ENCODE measurements at places on chromosomes 7 and 10.

DNA sequence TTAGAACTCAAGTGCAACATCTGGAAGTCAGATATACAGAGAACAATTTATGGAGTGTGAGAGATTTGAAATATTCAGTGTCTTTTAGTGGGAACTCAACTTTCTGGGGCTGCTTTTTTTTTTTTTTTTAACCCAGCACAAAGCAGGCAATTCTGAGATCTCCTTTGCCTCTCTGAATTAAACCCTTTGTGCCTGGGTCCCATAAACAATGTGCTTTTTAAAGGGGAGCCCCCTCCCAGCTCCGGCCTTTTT lies 146.8 kb downstream of the CELF2 start:
- no peak for DNase-seq

DNA sequence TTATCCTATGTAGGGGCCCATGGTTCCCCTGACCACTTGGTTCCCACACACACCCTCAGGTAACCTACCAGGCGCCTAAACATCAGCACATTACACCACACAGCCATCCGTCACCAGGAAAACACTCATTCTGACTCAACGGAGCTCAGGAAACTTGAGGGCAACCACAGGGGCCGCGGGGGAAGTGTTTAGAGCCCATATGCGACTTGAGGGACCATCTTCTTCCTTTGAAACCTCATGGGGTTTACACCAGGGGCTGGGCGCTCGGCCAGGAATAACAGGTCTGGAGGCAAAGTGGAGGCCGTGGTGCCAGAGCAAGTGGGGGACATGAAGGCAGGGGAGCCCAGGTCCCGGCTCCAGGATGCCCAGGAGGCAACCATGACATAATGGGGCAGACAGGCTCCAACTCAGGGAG lies 1.5 kb downstream of the STX1A start:
- DNase-seq, result peak; percentile 68

DNA sequence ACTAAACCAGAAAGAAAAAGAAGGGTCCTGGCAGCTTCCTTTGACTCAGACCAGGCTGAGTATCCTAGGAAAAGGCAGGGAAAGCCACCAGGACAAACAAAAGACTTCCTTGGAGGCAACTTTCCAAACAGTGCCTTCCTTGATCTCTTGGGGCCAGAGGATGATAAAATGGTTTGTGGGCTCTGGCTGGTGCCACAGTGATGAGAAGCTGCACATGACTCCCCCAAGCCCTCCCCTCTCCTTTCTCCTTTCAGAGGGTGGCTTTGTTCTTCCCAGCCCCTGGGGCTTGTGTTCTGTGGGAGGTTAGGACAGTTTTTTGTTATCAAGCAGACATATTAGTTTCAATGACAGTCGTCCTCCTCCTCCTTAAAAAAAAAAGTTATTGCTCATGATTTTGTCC lies 183.2 kb downstream of the SEM1 start:
- DNase-seq, result no peak

DNA sequence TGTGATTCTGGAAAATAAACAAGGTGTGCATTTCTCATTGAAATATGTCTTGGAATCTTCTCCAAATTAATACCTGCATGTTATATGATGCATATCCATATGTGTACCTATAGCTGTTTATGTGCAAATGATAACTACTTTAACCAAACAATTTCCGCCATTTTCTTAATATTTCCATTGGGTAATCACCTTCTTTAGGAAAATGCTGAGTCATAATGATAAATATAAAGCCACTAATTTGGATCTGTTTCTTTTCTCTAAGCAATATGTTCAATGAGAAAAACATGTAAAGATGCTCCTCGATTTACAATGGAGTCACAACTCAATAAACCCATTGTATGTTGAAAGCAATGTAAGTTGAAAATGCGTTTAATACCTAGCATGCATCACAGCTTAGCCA lies 574.4 kb downstream of the CNTNAP2 start:
- DNase-seq, result no peak

GRCh38 chr7:158834878-158835784 lies 5.8 kb upstream of the ESYT2 start:
- no peak for DNase-seq

DNA sequence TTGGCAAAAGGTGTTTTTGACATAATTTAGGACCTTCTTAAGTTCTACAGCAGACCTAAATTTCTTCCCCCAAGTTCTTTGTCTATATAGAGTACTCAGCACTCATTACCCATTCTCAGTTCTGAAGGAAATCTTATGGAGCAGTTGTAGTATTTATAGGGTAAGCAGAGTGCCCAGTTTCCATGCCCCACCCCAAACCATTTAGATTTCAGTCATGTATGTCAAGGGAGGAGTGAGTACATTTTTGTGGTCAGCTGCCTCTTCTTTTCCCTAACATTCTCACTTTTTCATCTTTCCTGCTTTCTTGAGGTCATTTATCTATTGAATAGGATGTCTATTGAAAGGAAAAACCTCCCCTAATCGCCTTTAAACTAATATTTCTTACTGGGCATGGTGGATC lies 83.3 kb downstream of the KAT6B start:
- no peak for DNase-seq

- no peak for DNase-seq
Observed at GRCh38 chr7:1557006-1557405, 1.0 kb upstream of the TMEM184A start.

GRCh38 chr7:148872188-148872587 lies 11.9 kb downstream of the EZH2 start:
- DNase-seq, result no peak

GRCh38 chr10:22607261-22607660 lies 107.1 kb downstream of the PIP4K2A start:
- DNase-seq, result no peak

DNA sequence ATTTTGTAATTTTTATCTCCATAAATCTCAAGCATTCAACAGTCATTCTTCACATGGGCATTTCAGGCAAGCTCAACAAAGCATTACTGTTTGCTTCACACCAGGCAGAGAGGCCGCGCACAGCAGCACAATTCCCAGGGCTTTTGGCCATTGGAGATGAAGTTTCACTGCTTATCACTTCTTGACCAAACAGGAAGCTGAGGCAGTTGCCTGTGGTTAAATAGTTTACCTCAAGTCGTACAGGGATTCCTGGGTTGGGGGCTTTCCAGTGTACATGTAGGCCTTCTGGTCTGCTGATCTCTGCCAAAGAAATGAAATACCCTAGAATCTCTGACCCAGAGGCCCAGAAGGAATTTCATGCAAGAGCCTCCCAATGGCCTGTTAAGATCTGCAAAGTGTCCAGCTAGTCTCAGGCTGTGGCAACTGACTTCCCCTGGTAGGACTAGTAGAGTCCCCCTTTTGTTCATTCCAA lies 11.2 kb upstream of the PRDX3 start:
- no peak for DNase-seq

DNA sequence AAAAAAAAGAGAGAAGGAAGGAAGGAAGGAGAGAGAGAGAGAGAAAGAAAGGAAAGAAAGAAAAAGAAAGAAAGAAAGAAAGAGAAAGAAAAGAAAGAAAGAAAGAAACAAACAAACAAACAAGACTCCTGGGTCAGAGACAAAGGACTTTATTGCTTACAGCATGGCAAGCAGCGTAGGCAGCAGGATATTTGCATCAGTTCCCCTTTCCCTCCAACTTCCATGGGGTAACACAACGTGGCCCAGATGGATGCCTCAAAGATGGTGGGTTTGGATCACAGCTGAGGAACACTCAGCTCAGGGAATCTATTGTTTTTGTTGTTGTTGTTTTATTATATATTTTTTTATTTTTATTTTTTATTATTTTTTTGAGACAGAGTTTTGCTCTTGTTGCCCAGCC lies 128.5 kb upstream of the VKORC1L1 start:
- DNase-seq, result no peak

- no peak for DNase-seq
Observed at GRCh38 chr10:97764519-97764931, 7.3 kb downstream of the SFRP5 start.

GRCh38 chr10:17375936-17376584 lies 78.3 kb downstream of the ST8SIA6 start:
- DNase-seq, result no peak

DNA sequence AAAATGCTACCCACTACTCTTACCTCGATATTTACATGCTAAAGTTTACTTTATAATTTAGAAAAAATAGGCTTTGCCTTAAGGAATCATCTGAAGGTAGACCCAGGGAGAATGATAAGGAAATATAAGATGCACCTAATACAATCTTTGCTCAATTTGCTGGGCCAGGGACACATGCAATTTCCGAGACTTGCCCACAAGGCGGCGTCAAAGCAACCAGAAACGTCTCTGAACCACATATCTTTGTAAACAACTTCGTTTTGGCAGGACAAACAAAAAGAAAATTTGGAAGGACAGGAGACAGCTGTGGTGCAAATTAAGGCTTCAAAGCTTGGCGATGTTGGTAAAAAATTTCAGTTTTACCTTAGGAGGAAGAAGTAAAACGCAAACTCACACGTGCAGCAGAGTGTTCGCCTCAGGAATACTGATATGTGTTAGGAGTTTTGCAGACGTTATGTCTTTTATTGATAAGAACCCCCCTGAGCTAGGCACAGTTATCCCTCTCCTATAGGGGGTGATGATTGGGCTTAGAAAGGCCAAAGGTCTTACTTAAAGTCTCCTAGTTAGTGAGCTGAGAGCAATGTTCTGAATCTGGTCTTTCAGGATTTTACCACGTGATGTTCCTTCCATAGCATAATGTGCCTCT lies 134.3 kb downstream of the PRKCQ start:
- peak; percentile 8 for DNase-seq

GRCh38 chr7:5773661-5774086 lies 7.8 kb downstream of the RNF216 start:
- DNase-seq, result peak; percentile 97

GRCh38 chr10:121243609-121244241 lies 354.5 kb downstream of the FGFR2 start:
- no peak for DNase-seq

- no peak for DNase-seq
Observed at GRCh38 chr10:44975431-44976331, 2.9 kb downstream of the DEPP1 start.

DNA sequence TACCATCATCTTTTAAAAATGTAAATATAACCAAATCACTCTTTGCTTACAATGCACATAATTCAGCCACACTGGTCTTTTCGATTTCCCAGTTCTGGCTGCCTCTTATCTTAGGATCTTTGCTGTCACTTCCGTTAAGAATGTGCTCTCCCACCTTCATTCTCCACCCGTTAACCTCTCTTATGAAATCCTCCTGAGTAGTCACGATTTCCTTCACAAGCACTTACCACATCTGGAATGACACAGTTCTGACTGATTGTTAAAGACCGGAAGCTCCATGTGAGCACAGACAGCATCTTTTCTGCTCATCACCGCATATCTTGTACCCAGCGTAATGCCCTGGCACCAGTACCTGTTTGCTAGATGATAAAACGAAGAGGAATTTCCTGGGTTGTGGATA lies 84.3 kb downstream of the CUL2 start:
- peak; percentile 94 for DNase-seq

DNA sequence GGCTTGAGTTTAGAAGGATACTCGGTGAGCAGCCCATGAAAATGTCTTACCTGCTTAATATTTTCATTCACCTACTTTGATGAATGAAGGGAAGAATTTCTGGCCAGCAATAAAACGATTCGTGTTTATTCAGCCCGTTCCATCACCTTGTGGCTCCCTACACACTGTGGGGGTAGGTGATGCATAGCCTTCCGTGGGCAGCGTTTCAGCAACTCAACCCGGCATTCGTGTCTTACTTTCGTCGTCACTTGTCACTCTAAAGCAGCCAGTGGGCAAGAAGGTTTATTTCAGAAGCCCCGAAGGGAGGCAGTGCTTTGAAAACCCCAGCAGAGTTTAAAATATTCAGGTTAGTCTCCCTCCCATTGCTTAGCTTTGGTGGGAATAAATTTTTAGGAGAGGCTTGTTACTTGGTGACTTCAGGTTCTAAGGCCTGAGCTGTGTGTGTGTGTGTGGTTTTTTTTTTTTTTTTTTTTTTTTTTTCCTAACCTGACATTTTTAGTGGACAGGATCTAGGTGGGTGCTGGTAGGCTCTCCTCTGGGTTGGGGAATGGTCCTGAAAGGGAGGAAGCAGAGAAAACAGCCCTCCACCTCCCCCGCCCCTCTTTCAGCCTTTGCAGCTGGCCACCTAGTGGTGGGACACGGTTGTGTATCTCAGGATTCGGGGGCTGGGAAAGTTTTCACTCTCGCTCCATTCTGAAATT lies 1.8 kb downstream of the GRK5 start:
- DNase-seq, result no peak

- DNase-seq, result no peak
Observed at GRCh38 chr10:125985557-125986240, 89.3 kb downstream of the FANK1 start.

- DNase-seq, result no peak
Observed at GRCh38 chr10:13834581-13835286, 248.0 kb downstream of the PRPF18 start.

DNA sequence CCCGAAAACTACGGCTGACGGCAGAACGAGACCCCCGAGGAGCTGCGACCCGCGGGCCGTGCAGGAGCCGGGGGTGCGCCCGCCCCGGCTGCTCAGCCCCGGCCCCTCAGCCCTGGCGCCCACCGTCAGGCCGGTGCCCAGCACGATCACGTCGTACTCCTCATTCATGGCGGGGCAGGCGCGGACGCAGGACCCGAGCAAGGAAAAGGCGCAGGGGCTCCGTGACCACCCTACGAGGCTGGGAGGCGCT lies 218 bp downstream of the GDI2 start:
- no peak for DNase-seq

- DNase-seq, result no peak
Observed at GRCh38 chr10:74058658-74059057, 60.7 kb downstream of the VCL start.

DNA sequence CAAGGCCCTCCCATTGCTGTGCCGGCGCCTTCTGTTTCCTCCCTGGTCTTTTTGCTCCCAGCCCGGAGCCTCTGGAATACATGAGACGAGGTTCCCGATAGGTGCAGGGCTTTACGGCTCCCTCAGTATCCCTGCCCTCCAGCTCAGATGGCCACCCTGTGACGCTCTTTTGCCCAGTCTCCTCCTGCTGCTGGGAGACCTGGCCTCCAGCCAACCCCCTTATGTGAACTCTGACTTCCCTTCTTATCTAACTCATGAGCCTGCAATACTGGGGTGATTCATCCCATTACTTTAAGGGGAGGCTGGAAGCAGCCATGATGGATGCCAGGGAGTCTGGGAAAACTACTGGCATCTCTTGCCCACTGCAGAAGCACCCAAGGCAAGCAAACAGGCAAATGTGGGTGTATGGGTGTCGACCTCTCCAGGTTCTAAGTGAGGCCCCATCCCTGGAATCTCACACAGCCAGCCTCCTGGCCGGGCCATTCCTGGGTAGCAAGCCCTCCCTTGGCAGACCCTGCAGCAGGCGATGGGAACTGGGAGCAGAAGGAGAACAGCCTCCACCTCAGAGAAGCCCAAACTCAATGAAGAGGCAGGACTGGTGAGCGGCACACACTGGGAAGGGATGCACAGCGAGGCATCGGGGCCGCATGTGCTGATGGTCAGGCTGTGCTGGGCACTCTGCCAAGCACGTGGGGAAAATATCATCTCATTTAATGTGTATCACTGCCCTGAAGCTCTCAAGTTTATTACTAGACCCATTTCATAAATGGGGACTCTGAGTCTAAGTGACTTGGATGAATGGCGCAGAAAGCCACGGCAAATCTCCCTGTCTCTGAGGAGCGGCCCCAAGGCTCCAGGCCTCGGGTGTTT lies 97.5 kb downstream of the FAM53B start:
- no peak for DNase-seq
